ENCODE measurements at places on chromosomes 7 and 10.

GRCh38 chr7:121202834-121203233 is 126.0 kb upstream of the WNT16 start:
- no peak for ATAC-seq

DNA sequence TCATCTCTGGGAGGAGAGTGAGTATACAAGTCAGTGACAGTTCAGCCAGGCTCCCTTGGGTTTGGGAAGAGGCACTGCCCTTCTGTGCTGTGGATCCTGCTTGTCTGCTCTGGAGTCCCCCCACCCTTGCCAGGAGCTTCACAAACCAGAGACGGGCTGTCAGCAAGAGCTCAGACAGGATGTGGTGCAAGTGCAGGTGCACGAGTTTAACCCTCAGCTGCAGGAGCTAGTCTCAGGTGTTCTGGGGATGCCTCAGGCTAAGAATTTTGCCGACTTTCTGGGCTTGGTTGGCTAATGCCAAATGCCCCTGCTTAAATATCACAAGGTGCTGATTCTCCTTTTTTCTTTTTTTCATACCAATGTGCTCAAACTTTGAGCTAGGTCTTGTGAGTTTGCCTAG is 22.3 kb downstream of the ZNF783 start:
- no peak for ATAC-seq

- ATAC-seq: no peak
Measured at GRCh38 chr10:113326160-113327111, 226.4 kb upstream of the HABP2 start.

DNA sequence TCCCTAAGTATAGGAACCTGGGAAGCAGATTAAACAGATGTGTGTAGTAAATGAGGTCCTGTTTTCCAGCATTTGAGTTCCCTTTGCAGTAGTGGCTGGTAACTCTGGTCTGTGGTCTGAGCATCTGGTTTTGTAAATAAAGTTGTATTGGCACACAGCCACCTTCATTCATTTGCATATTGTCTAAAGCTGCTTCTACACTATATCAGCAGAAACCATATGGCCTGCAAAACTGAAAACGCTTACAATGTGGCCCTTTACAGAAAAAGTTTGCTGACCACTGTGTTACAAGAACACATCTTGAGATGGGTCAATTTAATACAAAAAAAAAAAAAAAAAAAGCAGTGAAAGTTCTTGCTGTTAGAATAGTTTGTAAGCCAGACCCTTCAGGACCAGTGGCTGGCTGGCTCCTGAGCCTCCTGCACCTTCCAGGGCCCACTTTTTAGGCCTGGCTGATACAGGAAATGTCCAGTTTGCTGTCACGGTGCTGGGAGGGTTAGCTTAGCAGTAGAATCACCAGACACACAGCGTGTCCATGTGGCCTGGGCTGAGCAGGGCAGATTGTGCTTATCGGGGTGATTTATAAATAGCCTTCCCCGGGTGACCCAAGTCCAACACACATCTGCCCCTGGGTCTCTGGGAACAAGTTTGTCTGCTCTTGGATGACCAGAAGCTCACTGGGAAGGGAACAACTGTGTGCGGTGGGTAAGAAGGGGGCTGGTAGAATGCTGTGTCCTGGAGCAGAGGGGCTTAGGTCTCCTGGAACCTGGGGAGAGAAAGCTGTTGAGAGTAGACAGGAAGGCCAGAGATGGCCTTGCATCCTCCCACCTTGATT is 1.4 kb downstream of the C10orf71 start:
- ATAC-seq: no peak

- ATAC-seq: no peak
Measured at GRCh38 chr7:80636709-80637108, 1.7 kb upstream of the CD36 start.

DNA sequence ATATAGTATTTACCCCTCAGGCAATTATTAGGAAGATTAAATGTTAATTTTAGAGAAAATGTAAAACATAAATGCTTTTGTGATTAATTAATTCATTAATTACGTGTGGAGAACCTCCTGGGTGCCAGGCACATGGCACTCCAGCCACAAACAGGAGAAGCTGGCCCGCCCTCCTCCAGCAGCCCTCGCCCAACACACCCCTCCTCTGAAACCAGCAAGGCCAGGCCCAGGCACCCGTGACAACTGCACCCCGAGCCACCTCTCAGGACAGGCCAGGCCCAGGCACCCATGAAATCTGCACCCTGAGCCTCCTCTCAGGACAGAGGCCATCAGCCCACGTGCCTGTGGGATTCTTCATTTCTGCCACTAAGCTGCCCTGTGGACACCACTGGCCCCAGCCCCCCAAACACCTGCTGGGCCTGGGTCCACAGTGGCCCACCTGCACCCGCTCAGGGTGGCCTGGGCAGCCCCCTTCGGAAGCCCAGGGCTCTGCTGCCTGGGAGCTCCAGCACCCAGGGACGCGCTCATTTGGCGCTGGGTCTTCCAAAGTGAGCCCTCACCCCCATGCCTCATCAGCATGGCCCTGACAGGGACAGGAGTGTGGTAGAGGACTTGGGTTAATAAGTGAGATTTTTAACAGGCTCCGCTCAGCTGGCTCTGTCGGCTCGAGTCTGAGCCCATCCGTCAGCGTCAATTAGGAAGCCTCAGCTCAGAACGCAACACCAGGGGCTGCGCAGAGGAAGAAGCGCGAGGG is 482.1 kb downstream of the DNAJB6 start:
- no peak for ATAC-seq

GRCh38 chr7:158606129-158606528 is 18.5 kb upstream of the PTPRN2 start:
- ATAC-seq: no peak

- ATAC-seq: no peak
Measured at GRCh38 chr7:107746006-107746405, 2.1 kb downstream of the CBLL1 start.

DNA sequence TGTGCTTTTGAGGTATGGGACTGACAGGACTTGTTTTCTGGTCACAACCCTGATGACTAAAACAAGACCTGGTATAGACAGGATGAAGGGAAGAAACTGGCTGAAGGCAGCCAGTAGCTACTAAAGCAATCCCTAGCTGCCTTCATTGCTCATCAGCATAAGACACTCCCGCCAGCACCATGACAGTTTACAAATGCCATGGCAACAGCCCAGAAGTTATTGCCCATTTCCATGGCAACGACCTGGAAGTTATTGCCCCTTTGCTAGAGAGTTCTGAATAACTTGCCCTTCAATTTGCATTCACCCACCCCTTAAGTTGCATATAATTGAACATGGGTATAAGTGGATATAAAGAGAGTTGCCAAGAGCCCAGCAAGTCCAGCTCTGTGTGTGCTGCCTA is 169.6 kb upstream of the FAM171A1 start:
- no peak for ATAC-seq

- ATAC-seq: no peak
Measured at GRCh38 chr7:4759211-4759610, 16.2 kb upstream of the AP5Z1 start.

GRCh38 chr10:24963521-24964041 is 11.2 kb upstream of the PRTFDC1 start:
- ATAC-seq: no peak

GRCh38 chr10:32039734-32040133 is 16.5 kb downstream of the KIF5B start:
- ATAC-seq: no peak

GRCh38 chr7:113125728-113126127 is 7.4 kb upstream of the SMIM30 start:
- ATAC-seq: no peak

DNA sequence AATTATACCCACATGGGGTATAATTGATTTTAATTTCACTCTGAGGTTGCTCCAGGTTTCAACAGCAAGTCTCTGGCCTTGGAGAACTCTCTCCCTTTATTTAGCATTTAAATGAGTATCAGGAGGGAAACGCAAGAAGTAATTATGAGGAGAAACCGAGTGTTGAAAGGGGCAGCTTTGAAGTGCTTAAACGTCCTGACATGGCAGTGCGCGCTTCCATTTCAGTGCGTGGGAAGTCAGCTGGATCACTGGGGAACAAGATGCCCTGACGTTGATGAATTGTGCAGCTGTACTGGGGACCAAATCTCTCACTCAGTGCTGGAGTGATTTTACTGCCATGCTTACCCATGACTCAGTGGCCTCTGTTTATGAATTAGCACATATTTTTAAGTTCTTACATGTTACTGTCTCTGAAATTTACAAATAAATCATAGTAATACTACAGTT is 106.0 kb upstream of the PRR15 start:
- ATAC-seq: no peak

DNA sequence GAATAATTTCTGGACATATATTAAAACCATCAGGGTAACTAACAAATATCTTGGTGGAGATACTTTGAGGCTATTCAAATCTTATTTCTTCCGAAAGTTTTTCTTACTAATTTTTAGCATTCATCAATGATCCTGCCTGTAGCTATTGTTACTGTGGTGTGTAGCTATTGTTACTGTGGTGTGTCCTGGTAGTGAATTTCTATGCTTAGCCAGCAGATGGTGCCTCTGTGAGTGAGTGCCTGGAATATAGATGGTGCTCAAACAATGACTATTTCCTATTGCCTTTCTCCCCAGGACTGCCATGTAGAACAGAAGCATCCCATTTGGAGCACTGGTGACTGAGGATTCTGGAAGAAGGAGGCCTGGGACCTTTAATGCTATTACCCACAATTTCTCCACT is 245.7 kb downstream of the CCSER2 start:
- ATAC-seq: no peak

DNA sequence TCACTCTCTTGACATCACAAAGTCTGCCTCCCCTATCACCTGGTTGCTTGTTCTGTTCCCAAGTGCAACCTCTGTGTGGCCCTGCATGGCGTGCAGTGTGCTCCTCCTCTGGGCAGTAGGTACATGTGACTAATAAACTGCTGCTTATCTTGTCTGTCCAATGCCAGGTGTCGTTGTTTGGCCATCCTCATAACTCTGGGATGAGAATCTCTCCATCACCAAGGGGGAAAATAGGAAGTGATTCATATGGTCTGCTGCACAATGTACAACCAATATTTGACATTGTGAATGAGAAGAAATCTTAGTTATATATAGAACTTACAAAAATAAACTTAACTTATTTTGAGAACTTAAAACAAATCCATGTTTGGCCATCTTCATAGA is 135.2 kb downstream of the INHBA start:
- no peak for ATAC-seq

- ATAC-seq: no peak
Measured at GRCh38 chr7:103870664-103871063, 118.8 kb downstream of the RELN start.

DNA sequence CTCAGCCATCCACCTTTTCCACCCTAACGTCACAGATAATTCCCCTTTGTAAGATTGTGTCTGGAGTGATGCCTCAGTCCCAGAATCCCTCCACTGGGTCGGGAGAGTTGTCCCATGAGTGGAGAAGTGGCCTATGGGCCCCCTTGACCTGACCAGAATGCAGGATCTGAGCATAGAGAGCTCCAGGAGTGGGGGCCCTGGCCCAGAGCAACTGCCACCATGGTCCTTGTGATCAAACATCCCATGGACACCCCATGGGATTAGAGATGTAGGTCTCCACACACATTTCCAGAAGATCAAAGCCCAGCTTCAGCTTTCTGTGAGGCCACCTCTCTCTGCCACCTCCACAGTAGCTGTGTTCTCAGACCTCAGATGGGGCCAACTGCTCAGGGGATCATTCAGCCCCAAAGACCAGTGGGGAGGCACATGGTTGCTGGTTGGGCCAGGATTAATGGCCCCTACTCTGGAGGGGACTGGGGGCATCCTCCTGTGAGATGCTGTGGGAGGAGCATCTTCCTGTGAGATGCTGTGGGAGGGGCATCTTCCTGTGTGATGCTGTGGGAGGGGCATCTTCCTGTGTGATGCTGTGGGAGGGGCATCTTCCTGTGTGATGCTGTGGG is 28.5 kb upstream of the DPYSL4 start:
- ATAC-seq: no peak

GRCh38 chr10:83357004-83357403 is 782.3 kb upstream of the GHITM start:
- ATAC-seq: no peak

- peak; percentile 15 for ATAC-seq
Measured at GRCh38 chr10:60649485-60650377, 128.5 kb upstream of the CDK1 start.

GRCh38 chr10:131121511-131122035 is 189.9 kb downstream of the TCERG1L start:
- no peak for ATAC-seq

- no peak for ATAC-seq
Measured at GRCh38 chr10:132548869-132549268, 11.3 kb downstream of the INPP5A start.

DNA sequence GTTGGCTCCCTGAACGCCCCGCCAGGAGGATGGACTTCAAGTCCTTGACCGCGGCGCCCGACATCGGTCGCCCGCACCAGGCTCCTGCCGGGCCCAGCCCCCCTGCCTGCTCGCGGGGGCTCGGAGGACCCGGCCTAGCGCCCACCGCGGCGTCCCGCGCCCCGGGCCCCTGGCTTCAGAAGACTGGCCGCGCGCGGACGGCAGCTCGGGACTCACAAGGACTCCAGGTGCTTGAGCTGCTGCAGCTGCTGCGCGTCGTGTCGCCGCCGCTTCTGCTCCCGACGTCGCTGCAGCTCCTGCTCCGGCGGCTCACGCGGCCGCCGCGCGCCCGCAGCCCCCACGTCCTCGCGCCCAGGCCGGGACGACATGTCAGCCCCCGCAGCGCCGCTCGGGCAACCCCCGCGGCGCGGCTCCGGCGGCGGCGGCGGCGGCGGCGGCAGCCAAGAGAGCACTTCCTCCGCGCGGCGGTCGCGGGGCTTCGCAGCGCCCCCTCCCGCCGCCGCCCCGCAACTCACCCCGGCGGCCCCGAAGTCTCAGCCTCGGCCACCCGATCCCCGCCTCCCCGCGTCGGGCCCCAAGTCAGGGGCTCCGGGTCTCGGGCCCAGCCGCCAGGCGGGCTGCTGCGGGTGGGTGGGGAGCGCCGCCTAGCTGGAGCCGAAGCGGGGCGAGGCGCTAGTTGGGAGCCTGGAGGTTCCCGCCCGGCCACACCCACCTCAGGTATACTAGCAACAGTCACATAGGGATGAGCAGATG is at the start of gene RP9:
RP9 (minus strand) TSS at position 400 of the 753 bp plus-strand sequence; CDS start at position 368, 32 bp downstream.
- ATAC-seq: peak; percentile 88

DNA sequence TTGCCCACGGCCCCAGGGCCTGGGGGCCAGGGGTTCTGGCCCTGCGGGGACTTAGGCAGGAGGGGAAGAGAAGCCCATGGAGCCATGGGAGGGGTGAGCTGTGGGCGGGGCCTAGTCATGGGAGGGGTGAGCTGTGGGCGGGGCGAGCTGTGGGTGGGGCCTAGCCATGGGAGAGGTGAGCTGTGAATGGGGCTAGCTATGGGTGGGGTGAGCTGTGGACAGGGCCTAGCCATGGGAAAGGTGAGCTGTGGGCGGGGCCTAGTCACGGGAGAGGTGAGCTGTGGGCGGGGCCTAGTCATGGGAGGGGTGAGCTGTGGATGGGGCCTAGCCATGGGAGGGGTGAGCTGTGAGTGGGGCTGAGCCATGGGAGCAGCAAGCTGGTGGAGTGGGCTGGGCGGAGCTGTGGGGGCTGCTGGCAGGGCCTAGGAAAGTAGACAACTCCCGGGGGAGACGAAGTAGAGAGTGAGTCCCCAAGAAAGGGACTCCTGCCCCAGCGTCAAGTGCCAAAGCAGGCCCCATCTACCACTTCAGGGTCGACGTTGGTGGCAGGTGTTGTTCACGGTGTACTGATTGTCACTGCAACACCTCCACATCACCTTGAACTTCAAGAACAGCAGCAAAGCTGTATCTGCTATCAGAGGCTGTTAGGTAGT is 19.2 kb upstream of the TTYH3 start:
- peak; percentile 14 for ATAC-seq

- no peak for ATAC-seq
Measured at GRCh38 chr10:15141136-15142054, 27.1 kb downstream of the NMT2 start.
